ENCODE measurements at places on chromosomes 6 and 20.

GRCh38 chr20:35508493-35509218 lies 20.8 kb downstream of the C20orf173 start:
- DNase-seq = no peak

DNA sequence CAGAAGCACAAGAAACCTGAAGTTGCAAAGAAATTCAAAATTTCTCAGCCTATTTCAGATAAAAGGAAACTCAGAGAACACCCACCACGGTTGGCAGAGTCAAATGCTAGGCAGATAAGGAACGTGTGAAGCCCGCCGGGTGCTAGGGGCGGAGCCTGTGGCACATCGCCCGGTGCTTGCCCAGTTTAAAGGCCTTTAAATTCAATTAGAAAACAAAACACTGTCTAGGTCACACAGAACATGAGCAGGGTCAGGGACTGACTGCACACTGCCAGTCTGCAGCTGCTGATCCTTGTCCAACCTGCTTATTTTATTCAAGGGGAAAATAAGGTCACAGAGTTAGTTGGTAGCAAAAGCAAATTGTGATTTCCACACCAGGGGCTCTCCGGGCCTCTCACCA lies 75.8 kb downstream of the PSMG4 start:
- DNase-seq = no peak

DNA sequence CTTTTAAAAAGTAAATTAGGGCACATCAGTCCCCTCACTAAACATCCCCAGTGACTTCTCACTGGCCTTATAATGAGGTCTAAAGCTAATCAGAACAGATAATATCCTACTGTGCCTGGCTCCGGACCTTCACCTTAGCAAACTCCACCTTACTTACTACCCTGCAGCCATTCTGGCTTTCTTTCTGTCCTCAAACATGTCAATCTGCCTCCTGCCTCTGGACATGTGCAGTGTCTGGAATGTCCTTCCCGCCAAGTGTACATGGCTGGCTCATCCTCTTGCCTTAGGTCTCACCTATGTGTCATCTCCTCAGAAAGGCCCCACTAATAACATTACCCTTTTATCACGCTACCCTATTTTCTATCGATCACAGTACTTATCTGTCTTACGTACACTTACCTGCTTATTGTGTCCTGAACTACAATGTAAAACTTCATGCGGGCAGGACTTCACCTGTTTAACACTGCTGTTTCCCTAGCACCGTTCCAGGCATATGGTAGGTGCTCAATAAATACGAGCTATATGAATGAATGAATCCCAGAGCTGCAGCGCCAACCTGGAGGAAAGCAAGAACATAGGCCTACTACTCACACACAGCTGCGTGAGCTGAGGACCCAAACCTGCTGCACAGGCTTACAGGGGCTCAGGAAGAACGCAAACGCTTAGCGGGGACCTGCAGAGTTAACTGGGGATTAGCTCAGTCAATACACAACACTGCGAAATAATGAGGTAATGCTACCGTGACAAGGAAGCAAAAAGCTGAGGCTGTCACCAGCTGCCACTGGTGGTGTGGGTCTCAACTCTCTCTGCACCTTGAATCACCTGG lies 991 bp downstream of the UQCC2 start:
- DNase-seq = no peak

GRCh38 chr20:22905658-22906057 lies 129.5 kb upstream of the SSTR4 start:
- peak; percentile 1 for DNase-seq

DNA sequence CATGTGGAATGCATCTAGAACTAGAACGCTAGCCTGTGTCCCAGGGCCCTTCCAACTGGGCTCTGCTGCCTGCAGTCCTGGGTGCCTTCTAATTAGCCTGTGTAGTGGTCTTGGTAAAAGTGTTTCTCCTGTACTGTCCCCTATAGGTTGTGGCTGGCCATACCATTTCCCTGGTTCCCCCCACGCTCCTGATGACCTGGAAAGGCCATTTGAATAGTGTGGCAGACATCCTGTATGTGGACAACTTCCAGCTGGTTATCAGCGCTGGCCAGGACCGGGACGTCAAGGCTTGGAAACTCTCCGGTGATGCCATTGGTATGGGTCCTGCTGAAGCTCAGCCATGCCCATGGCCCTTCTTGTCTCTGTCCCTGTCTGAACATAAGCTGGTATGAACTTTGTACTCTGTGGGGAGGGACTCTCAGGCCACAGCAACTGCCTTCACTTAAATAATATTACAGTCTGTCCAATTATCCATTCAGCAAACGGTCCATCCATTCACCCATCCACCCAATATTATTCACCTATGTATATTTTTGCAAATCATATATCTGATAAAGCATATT lies 60.7 kb downstream of the SUN5 start:
- DNase-seq = no peak

GRCh38 chr20:40652441-40652987 lies 36.5 kb downstream of the MAFB start:
- no peak for DNase-seq

GRCh38 chr6:67129780-67130179 lies 1422.8 kb upstream of the EYS start:
- DNase-seq = no peak

GRCh38 chr6:36413489-36414480 lies 26.3 kb upstream of the ETV7 start:
- DNase-seq = no peak

GRCh38 chr6:73866305-73866704 lies 170.3 kb downstream of the CD109 start:
- no peak for DNase-seq

- DNase-seq = no peak
Measured at GRCh38 chr20:8918145-8918544, 150.7 kb upstream of the PLCB4 start.

GRCh38 chr6:81909162-81909561 lies 156.7 kb upstream of the TENT5A start:
- DNase-seq = no peak

DNA sequence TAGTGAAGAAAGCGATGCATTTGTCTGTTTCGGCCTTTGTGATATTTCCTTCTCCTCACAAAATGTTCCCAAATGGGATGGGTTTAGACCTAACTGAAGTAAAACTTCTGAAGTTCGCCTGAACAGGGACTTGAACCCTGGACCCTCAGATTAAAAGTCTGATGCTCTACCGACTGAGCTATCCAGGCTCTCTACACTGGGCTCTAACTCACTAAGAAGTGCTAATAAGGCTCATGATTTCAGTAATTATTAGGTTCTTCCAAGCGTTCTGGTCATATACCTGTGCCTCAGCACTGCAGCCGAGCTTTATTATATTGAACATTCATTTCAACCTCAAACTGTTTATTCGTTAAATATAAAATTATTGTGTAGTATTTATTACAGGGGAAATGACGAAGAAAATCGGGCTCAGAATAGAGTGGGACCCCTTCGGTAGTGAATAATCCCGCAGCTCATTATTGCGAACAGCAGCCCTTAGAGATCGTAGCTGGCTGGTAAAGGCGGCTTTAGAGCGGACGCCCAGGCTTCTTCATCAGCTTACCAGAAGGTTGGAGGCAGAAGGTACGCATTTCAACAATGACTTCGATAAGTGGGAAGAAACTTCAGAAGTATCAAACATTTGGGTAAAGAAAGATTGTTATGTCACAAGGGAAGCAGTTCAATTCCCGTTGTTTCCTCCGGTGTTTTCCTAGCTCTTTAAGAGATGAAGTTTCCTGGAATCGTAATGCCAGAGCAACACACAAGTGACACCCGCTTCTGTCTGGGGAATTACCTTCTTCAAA lies 119.0 kb upstream of the ZNF184 start:
- peak; percentile 74 for DNase-seq

DNA sequence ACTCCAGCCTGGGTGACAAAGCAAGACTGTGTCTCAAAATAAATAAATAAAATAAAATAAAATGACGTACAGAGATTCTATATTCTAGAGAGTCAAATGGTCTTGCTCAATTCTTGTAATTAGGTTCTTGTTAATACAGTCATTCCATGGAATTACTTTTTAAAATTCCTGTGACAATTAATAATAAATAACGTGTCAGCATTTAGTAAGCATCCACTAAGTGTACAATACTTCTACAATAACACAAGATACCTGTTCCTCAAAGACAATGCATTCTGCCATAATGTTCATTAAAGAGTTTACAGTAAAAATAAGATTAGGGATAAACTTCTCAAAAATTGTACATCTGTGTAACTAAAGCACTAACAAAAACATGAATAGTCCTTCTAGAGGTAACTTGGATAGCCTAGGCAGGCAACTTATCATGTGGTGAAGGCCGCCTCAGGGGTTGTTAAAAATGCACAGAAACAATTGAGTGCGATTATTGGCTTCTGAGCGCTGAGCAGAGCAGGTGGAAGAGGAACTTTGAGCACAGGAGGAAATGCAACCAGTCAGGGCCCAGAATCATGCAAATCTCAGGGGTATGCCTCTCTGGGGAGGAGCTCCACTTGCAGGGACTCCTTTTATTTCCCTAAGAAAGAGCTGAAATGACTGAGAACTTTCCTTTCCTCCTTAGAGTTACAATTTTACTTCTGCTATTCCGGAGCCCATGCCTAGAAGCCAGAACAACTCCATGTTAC lies 37.1 kb downstream of the QRSL1 start:
- no peak for DNase-seq

DNA sequence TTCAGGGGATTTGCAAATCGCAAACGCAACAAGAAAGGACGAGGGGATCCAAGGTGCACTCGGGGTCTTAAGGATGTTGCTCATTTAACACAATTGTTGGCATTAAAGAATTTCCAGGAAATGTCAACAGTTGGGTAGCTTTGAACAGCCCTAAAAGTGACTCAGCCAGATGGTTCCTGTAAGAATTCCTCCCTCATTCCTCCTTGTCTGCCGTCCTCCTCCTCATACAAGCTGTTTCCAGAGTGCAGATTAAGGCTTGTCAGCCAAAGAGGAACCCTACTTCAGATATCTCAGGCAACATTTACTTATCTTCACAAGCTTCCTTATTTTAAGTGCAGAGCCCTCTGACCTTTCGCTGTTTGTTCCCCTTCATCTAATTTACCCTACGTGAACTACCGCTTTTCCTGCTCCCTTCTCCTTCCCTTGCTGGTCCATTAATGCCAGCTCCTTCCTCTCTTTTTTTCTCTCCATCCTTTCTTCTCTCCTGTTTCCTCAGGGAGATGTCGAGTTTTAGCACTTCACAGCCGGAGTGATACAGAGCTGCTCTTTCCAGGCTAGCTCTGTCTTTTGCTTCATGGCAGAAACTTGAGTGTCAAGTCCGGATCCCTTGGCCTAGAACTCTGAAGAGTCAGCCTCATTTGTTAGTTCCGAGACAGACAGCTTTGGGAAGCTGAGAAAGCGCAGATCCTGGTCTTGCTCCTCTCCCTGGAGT lies 26.1 kb upstream of the TBC1D7 start:
- no peak for DNase-seq

All from activated CD4-positive, alpha-beta T cell treated with anti-CD3 and anti-CD28 coated beads, Interleukin-2, amount 50 U/mL, for 16 hours (primary cell).